Stimulated activated CD8-positive, alpha-beta memory T cell treated with anti-CD3 and anti-CD28 coated beads, Interleukin-2, amount 100 ng/mL, for 1 hour (primary cell): ENCODE measurements at places on chromosomes 16 and 17.

DNA sequence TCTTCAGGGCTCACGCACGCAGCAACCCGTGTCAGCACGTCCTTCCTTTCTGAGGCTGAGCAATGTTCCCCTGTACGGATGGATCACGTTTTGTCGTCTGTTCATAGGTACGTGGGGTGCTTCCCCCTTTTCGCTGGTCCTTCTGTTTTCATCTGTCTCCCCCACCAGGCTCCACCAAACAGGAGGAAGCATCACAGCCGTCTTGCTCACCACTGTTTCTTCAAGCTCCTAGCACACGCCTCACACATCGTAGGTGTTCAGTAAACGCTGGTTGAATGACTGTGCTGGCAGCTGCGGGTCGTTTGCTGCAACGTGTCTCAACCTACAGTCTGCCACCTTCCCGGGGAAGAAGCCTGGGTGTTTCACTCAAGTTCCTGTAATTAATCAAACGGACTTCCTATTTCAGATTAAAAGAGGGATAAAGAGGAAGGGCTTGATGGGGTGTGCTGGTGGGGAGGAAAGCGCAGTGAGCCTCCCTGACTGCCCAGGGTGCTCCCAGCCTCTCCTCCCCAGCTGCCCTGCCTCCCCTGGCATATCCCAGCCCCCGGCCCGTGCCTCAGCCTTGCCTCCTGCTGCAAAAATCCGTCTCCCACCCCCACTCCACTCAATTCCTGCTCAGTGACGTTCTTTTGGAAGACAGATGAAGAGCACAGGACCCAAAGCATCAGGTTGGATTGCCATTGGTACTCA, 76.7 kb upstream of the DOC2B start:
- DNase-seq: no peak

GRCh38 chr16:56279132-56279531, 87.8 kb downstream of the GNAO1 start:
- no peak for DNase-seq

- DNase-seq: no peak
Observed at GRCh38 chr16:12531937-12532336, 271.8 kb downstream of the CPPED1 start.

GRCh38 chr16:23351360-23351759, 49.3 kb downstream of the SCNN1B start:
- no peak for DNase-seq

DNA sequence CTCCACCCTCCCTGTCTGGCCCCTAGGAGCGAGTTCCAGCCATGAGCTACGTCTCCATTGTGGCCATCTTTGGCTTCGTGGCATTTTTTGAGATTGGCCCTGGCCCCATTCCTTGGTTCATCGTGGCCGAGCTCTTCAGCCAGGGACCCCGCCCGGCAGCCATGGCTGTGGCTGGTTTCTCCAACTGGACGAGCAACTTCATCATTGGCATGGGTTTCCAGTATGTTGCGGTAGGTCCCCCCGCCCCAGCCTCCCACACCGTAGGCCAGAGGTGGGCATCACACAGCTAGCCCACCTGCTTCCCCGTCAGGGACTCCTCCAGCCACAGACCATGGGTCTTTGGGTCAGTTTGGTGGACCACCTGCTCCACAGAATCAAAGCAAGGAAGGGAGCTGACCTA, 4.2 kb downstream of the SLC2A4 start:
- DNase-seq: no peak

DNA sequence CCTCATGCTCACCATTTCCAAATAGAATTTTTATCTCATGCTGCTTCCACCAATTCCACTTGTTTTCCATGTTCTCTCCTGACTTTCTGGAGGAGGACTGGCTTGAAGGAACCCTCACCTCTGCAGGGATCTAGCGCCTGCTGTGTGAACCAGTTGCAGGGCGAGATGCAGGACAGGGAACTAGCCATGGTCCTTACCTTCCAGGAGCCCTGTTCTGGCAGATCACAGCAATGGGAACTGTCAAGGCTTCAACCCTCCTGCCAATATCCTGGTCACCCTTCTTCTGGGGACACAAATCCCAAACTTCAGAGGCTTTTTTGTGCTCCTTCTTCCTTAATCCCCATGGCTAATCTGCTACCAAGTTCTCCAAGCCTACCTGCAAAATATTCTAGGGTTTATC, 60.4 kb upstream of the MMP2 start:
- DNase-seq: no peak

- DNase-seq: no peak
Observed at GRCh38 chr16:50522324-50522723, 25.9 kb upstream of the NKD1 start.

DNA sequence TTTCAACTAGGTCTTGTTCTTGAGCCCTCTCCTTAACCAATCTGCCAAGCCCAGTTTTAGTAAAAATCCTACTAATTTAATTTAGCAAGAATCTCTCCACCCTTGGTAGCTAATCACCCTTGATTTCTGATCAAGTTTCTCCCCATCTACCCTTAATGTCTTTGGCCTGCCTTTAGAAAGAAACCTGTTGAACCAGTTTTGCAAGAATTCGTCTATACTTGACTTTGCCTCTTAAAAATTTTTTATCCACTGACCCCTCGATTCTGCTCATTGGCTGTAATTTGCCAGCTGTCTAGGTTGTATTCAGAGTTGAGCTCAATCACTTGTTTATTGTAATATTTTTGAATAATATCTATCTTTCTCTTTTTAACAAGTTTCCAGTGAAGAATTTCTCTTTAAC, 1138.5 kb downstream of the CDH11 start:
- DNase-seq: no peak

GRCh38 chr16:69166221-69166833, 20.6 kb upstream of the SNTB2 start:
- peak; percentile 10 for DNase-seq

DNA sequence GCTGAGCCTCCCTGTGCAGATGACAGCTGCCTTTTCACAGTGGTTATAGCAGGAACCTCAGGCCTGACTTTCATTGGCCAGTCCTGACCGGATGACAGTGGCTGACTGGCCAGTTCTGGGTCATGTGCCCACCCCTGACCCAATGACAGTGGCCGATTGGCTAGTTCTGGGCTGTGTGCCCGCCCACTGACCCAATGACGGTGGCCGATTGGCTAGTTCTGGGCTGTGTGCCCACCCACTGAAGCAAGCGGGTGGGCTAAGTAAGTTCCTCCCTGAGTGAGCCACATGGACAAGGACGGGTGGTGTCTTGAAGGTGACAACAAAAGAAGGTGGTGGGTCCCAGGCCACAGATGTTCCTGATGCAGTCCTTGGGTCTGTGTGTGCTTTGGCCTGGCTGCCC, 9.5 kb downstream of the DEF8 start:
- no peak for DNase-seq

- peak; percentile 29 for DNase-seq
Observed at GRCh38 chr17:78817123-78817522, 23.5 kb downstream of the USP36 start.

DNA sequence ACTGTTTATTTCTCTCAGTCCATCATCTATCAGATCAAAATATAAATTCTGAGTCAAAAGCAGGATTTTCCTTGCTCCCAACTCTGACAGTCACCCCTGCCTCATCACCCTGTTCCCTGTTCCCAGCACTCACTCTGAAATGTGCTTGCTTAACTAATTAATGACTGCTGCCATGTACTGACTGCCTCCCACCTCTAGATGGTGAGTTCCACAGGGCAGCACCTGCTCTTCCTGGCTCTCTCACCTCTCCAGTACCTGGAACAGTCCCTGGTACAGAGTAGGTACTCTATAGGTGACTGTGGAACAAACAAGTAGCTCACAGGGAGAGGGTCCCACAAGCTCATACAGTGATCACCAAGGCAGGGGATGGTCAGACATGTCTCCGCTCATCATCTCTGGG, 114.3 kb upstream of the C16orf82 start:
- no peak for DNase-seq

GRCh38 chr16:9334103-9334502, 242.7 kb downstream of the HAPSTR1 start:
- DNase-seq: no peak
